ENCODE measurements at places on chromosomes 12 and 14.

GRCh38 chr14:34259996-34260395 lies 202.0 kb downstream of the SPTSSA start:
- DNase-seq = no peak

DNA sequence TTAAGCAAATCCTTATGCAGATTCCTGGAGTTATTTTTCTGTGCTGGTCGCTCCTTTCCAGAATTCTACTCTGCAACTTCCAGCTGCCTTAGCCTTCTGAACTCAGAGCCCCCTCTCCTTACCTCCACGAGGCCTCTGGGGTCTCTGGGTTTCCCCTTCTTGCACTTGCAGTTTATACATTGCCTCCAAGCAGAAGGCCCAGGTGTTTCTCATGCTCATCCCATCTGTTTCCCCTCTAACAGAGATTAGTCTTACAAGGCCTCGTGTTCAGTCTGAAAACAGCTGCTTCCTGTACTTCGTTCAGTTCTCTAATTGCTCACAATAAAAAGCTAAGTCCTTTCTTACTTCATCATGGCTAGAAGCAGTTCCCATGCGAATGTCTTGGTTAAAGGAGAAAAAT lies 134.4 kb upstream of the FGD4 start:
- DNase-seq = peak; percentile 45

DNA sequence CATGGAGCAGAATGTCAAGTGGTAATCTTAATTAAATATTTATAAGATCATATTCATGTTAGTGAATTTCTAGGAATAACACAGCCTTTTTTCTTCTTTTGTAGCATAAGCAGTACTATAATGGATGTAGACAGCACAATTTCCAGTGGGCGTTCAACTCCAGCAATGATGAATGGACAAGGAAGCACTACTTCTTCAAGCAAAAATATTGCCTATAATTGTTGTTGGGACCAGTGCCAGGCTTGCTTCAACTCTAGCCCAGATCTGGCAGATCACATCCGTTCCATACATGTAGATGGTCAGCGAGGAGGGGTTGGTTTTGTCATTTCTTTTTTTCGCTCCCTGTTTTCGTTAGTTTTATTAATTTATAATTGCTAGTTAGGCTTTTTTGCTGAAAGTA lies 23.1 kb downstream of the AEBP2 start:
- no peak for DNase-seq

DNA sequence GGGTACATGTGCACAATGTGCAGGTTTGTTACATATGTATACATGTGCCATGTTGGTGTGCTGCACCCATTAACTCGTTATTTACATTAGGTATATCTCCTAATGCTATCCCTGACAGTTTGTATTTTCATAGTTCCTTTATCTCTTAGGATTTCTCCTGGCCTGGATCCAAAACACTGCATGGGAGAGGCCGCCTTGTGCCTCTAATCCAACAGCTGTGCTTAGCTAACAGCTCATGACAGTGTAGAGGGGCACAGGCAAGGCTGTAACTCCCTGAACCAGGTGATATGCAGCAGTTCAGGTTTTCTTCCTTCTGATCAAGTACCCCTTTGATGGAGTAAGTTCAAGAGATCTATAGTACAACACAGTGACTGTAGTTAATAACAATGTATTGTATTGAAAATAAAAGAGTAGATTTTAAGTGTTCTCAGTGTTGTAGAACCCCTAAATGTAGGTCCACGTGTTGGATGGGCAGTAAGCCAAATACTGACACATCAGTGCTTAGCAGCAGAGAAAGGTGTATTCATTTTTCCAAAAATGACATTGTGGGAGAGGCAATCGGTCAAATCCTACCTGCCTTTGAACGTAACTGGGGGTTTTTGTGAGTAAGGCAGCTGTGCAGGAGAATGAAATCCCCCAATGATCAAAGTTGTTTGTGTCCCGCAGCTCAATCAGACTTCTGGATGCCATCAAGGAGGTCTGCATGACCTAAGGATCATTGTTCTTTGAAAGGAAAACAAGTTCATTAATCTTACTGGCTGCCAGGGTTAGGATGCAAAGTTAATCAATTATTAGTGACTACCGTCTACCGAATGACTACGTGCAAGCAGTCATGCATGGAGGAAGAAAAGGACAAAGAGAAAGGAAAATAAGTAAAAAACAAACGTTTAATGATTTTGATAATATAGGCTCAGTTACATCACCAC lies 89.3 kb upstream of the FGD4 start:
- no peak for DNase-seq

DNA sequence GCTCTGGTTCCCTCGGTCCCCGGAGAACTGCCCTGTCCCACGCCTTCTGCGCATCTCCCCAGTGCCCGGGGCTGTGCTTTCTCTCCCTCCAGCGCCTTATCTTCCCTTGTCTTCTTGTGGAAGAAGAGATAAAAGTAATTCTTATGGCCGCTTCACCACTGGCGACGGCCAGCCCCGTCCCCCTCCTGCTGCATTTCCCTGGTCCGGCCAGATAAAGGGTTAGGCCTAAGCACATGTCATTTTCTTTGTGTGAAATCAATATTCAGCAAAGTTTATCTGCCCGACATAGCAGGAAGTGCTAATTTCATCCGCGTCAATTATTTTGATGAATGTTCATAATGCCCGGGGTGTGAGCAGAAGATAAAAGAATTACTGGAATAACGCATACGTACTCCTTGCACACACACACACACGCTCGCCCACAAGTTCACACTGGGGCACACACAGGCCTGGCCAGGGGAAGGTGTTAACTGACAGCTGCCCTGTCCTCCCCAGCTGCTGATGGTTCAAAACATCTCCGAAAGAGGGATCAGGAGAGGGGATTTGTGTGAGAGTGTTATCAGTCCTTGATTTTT lies 177.7 kb upstream of the LHX5 start:
- DNase-seq = no peak

DNA sequence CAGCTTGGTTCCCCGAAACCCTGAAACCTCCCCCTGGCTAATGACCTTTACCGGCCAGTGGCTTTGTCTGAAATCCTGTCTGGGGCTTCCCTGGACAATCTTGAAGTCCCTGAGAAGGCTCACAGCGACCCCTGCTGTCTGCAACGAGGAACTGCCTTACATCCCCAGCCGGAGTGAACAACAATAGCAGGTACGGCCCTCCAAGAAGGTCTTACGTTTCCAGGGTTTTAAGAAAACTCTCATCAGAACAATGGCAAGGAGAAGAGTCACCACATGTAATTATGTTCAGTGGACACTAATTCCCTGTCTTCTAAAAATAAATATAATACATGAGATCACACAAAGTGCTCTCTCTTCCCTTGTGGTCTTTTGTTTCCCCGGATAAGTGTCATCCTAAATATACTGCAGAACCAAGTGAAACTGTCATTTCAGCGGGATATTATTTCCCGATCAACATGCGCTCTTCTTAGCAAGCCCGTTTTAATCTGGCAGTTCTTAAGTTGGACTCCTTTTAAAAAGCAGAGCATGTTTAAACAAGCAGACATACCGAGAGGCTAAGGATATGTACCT lies 53.3 kb downstream of the RBM19 start:
- peak; percentile 39 for DNase-seq

DNA sequence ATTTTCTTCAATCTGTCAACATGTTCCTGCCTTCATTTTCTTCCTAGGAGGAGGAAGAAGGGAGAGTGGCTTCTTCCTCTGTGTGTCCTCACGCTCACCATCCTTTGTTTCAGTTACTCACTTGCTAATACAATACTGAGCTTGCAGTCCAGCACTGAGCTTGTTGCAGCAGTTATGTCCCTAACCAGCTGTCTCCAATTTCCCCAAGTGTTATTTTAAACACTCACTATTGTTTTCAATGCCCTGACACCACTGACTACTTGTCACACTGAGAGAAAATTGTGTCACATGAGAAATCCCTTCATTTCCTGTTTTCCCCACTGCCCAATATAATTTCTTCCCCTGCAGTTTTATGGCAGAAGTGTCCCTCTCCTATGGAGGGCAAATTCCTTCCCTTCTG lies 53.4 kb downstream of the HSD17B6 start:
- DNase-seq = no peak

GRCh38 chr14:82394916-82395315 lies 861.3 kb upstream of the SEL1L start:
- DNase-seq = no peak

DNA sequence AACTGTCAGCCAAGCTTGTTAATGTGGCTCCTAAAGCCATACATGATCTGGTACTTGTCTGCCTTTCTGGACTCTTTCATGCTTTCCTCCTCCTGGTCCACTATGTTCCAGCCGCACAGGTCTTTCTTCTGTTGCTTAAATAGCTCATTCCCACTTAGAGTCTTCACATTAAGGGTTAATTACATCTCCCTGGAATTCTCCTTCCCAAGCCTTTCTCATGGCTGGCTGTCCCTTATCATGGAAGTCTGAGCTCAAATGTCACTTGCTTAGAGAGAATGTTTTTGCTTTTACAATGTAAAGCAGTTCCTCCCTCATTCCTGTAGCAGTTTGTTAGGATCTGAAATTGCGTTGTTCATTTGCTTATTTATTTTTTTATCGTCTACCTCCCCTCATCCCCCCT lies 199.6 kb downstream of the TRHDE start:
- DNase-seq = no peak

GRCh38 chr12:120167529-120168095 lies 26.9 kb downstream of the GCN1 start:
- DNase-seq = no peak

DNA sequence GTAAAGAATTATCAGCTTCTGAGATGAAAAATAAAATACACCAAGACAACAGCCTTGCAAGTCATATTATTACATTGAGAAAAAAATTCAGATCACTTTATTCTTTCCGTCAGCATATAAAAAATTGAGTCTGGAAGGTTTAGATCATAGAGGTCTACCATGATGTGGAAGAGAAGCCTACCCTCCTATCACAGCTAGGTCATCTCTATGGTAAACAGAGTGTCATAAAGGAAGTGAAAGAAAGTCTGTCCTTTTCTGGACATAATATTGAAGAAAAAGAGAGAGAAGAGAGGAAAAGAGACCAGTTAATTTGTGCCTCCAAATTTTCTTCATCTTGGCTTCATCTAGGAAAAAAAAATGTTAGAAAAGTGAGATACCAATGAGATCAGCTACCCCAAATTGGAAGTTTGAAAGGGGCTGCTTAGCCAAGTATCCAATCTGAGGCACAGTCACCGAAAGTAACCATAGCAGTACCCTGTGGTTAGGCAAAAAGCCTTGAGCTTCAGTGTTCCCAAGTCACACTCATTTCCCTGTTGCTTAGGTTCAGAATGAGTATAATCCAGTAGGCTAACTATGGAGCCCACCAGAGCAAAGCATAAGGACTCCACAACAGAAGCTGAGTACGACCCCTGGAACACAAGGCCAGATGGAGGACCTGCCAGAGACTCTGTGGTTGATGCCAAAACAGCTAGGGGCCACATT lies 38.1 kb downstream of the DUSP6 start:
- no peak for DNase-seq

GRCh38 chr12:642633-643474 lies 20.4 kb downstream of the NINJ2 start:
- peak; percentile 80 for DNase-seq

GRCh38 chr12:16474801-16475200 lies 127.4 kb downstream of the MGST1 start:
- DNase-seq = no peak

GRCh38 chr14:65080960-65081747 lies 21.2 kb downstream of the MAX start:
- no peak for DNase-seq

DNA sequence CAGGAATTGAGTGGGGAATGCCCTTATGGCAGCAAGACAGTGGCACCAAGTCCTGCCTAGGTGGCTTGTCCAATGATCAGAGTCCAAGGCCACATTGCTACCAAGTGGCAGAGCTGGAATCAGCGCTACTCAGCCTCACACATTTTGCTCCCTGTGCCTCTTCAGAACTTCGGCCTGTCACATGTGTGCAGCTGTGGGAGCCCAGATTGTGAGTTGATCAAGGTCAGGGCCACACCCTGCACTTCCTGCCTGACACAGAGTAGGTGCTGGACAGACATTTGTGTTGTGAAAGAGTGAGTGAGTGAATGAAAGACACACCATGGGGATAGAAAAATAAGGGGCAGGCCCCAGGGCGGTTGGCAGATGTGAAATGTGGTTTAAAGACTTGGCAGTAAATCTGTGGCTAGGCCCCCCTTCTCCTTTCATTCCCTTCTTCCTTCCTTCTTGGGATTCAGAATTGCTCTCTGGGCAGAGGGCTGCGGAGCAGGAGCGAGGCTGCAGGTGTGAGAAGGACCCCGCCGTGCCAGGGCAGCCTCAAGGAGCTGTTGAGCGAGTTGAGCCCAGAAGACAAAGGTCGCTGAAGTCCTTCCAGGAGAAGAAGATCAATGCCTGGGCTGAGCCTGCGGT lies 83.5 kb downstream of the SLC25A47 start:
- DNase-seq = peak; percentile 63

GRCh38 chr12:119385659-119386058 lies 51.1 kb downstream of the CCDC60 start:
- no peak for DNase-seq

DNA sequence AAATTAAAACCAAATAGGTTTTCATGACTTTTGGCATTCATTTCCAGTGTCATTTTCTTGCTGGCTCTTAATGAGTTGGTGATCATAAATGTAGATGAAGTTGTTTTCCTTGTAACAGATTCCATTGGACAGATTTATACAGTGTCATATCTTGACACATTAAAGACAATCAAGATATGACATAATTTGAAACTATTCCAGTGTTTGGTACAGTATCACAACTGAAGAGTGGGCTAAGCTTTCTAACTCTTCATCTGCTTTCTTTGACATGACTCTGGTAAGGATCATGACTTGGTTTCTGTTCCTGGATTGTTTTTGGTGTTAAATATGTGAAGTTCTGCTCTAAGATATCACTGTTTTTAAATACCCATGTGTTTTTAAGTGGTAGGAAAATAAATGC lies 289.6 kb downstream of the NAV3 start:
- no peak for DNase-seq

DNA sequence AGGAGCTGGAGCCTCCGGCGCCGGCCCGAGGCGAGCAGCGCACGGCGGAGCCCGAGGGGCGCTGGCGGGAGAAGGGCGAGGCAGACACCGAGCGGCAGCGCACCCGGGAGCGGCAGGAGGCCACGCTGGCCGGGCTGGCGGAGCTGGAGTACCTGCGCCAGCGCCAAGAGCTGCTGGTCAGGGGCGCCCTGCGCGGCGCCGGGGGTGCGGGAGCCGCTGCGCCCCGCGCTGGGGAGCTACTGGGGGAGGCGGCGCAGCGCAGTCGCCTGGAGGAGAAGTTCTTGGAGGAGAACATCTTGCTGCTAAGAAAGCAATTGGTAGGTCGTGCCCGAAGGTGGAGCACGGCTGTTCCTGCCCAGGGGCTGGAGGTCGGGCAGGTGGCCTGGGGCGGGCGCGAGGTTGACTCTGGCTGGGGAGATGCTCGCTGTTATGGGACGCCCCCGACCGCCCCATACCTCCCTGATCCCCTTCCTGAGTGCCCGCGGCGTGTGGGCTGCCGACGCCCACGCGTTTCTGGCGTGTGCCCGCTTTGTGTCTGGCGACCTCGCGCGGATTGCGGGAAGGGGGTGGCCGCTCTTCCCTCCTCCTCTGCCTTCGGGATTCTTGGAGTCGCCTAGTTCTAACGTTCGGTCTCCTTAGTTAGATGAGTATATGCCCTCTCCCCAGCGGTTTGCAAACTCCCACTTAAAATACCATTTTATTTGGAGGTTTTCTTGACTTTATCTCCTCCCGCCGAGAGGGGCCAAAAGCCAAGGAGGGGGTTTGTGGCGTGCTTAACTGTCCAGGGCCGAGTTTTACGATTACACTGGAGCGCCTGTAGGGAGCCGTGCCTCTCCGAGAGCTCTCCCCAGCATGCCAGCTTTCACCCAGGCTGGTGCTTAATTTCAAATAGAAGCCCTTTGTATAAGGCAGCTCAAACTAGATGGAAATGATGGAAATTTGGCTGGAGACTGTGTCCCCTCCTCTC lies 752 bp downstream of the DACT1 start:
- DNase-seq = no peak

- no peak for DNase-seq
Measured at GRCh38 chr14:99806836-99807235, 13.6 kb downstream of the EML1 start.

Measured in CD4-positive, alpha-beta T cell treated with Interleukin-4 for 1 hour (primary cell).